Inflammatory macrophage (primary cell): ENCODE measurements at places on chromosomes 16 and 17.

- no peak for DNase-seq
Measured at GRCh38 chr16:77943801-77944200, 78.5 kb upstream of the CLEC3A start.

GRCh38 chr16:85239239-85239638, 127.0 kb upstream of the CIBAR2 start:
- DNase-seq, result no peak

DNA sequence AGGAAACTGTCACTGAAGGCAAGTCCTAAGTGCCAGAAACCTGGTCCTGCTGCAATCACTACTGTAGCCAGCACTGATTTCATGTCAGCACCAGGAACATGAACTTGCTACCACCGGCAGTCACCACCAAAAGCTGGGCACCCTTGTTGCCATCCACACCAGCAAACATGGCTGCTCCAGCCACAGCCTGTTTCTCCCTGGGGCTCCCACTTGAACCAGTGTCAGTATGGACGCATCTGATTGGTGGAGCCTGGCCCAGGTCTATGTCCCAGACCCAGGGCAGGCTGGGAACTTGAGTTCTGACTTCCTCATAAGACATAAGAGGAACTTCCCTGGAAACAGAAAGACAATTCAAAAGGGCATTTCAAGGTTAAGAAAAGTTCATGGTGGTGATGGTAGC, 56.5 kb downstream of the COPRS start:
- DNase-seq, result peak; percentile 90

- DNase-seq, result peak; percentile 90
Measured at GRCh38 chr17:43389046-43389947, 9.5 kb upstream of the ARL4D start.

GRCh38 chr16:56726926-56727325, 3.0 kb upstream of the NUP93 start:
- no peak for DNase-seq

DNA sequence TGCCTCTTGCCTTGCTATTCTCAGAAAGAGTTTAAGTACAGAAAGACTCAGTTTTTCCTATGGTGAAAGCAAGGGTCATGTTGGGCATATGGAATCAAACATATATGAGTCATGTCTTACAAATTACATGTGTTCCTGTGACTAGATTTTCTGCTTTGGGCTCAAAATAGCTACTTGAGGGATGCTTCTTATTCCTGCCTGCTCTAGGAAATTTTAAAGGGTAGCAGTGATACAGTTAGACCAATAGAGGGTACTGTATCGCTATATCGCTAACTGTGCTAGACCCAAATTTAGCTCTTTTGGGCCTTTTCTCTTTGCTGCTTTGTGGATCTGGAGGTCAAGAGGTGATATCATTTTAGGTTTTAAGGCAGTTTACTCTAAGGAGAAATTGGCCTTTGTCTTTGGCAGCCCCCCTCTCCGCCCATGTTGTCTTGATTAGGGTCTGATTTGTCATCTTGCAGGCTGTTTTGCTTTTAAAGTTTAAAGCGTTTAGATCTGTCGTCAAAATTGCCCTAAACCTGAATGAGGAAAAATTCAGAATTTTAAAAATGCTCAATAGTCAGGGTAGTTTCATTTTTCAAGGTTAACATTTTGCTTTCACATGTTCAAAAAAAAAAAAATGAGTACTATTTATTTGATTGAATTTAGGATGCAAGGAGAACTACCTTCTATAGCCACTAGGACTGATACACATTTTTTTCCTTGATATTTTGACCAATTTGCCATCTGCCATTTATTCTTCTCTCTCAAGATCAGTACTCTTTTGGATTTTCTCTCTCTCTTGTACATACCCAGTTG, 8.8 kb downstream of the NFATC3 start:
- no peak for DNase-seq

DNA sequence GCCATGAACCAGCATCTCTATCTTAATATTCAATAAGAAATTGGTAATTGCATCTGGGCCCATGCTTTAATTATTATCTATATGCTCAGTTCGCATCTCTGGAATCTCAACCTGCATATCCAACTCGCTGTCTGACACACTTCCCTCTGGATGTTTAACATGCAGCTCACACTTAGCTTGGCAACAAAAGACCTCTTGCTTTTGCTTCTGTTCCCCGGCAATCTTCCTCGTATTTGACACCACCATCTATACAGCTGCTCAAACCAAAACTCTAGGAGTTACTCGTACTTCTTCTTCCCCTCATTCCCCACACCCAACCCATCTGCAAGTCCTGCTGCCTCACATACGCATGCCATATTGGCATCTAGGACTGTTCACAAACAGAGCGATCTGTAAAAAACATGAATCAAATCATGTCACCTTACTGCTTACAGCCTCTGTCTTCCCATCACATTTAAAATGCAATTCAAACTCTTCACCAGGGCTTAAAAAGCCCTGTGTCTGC, 300.6 kb downstream of the CEP112 start:
- no peak for DNase-seq

GRCh38 chr16:26959416-26960009, 107.2 kb upstream of the C16orf82 start:
- DNase-seq, result no peak

- DNase-seq, result no peak
Measured at GRCh38 chr16:70769131-70769530, 31.8 kb downstream of the VAC14 start.

- no peak for DNase-seq
Measured at GRCh38 chr16:11708421-11708820, 34.2 kb downstream of the TXNDC11 start.

DNA sequence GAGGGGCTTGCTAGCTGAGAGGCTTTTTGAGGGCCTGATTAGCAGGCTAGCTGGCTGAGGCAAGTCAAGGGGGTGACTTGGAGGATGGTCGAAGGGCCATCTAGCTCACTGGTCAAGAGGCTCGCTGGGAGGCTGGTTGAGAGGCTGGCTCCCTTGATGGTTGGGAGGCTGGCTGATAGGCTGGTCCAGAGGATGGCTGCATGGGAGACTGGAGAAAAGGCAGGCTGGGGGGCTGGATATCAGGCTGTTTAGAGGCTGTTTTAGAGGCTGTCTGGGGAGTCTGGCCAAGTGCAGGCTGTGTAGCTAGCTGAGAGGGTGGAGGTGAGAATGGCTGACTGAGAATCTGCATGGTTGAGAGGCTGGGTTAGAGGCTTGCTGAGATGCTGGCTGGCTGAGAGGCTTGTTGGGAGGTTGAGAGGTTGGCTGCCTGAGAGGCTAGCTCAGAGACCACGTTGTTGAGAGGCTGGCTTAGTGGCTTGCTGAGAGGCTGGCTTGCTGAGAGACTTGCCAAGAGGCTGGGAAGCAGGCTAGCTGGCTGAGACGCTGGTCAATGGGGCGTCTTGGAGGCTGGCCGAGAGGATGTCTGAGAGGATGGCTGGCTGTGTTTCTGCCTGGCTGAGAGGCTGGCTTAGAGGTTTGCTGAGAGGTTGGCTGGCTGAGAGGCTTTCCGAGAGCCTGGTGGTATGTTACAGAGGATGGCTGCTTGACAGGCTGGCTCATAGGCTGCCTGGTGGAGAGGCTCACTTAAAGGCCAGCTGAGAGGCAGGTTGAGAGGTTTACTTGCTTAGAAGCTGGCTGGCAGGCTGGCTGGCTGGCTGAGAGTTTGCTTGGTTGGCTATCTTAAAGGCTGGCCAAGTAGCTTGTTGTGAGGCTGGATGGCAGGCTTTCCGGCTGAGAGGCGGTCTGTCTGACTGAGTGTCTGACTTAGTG, 36.6 kb upstream of the ACSM2B start:
- no peak for DNase-seq

DNA sequence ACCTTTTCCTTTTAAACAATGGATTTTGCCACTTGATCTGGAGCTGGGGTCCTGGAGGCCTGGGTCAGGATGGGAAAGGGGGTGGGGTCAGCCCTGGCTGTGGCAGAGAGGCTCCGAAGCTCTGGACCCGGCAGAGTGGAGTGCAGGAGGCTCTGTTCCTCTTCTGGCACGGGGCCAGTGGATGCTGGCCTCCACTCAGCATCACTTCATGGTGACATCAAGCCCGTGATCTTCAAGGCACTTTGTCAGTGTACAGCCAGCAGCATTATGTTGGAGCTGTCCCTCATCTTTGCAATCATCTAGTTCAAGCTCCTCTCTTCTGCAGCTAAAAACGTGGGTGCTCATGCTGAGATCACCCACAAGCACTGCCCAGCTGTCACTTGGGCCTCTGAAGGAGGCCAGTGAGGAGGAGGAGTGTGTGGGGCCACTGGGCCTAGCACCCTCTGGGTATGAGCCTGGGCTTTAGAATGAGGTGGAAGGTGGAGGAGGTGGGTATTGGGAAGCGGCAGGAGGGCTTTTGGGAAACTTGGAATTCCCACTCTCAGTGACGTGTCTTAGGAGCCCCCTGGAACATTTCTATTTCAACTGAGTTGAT, 45.9 kb upstream of the MGAT5B start:
- no peak for DNase-seq

DNA sequence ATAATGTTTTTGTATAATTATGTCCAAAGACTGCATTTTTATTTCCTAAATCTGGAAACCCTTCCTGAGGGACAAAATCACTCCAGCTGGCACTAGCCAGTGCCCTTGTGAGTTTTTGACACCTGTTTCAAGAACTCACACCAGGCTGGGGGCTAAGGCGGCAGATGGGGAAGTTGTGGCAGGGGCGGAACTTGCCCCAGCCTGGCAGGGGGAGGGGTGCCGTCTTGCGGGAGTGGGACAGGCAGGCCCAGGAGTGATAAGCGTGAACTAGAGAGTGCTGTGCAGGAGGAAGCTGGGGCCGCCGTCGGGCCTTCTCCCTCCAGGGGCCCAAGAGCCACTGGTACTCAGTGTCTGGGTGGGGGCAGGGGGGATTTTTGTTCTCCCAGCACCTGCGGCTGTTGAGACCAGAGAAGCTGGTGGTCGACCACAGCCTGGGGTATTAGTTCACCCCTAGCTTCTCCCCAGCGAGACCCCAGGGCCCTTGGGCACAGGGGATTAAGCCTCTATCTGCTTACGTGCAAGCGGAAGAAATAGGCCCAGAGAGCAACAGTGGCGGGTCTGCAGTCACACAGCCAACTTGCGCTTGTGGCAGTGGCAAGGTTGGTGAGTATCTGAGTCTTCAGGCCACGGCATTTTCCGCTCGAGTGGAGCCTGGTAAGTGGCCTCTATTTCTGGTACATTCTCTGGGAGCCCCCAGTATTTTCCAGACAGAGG, 40.2 kb upstream of the PLCG2 start:
- DNase-seq, result peak; percentile 56

GRCh38 chr17:74063439-74063838, 140.0 kb upstream of the RPL38 start:
- DNase-seq, result no peak
